Stimulated activated CD4-positive, alpha-beta T cell treated with anti-CD3 and anti-CD28 coated beads, Interleukin-4, amount 100 ng/mL, for 24 hours (primary cell): ENCODE measurements at places on chromosomes 11 and 22.
A peak's percentile ranks its signal among the peaks of the same experiment; 100 is the strongest.

GRCh38 chr11:124625504-124626168, 3.0 kb downstream of the TBRG1 start:
- DNase-seq, result no peak

GRCh38 chr11:117950301-117950700, 21.1 kb upstream of the TMPRSS13 start:
- DNase-seq, result peak; percentile 57

DNA sequence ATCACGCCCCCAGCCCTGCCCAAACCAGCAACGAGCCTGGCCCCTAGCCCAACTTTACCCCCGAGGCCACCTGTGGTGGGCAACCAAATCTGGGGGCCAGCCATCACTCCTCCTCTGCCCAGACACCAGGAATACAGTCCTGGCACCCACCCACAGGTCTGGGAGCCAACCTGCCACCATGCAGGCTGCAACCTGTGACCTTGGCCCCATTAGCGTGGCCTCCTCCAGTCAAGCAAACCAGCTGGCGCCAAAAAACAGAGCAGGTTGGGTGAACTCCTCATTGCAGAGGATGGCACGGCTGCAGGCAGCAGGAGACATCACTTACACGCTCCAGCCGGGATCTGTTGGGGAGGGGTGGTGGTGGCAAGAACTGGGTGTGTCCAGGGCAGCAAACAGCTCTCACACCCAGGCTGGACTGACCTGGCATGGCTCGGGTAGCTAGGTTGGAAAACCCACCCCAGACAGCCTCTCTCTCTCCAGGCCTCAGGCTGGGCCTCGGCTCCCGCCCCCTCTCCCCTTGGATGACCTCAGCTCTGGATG, 65.5 kb upstream of the TCF20 start:
- no peak for DNase-seq

GRCh38 chr11:44243595-44244343, 66.2 kb downstream of the ALX4 start:
- no peak for DNase-seq

- DNase-seq, result no peak
Observed at GRCh38 chr22:25166266-25167040, 33.2 kb upstream of the CRYBB3 start.

- no peak for DNase-seq
Observed at GRCh38 chr11:2694995-2695939, 4.5 kb downstream of the KCNQ1OT1 start.

DNA sequence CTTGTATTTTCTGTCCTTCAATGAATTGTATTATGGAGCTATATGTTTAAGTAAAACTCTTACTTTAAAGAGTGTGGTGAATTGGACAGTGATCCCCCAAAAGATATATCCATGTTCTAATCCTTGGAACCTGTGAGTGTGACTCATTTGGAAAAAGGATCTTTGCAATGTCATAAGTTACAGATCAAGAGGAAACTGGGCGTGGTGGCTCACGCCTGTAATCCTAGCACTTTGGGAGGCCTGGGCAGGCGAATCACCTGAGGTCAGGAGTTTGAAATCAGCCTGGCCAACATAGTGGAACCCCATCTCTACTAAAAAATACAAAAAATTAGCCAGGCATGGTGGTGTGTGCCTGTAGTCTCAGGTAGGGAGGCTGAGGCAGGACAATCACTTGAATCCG, 36.7 kb downstream of the ELF5 start:
- no peak for DNase-seq

DNA sequence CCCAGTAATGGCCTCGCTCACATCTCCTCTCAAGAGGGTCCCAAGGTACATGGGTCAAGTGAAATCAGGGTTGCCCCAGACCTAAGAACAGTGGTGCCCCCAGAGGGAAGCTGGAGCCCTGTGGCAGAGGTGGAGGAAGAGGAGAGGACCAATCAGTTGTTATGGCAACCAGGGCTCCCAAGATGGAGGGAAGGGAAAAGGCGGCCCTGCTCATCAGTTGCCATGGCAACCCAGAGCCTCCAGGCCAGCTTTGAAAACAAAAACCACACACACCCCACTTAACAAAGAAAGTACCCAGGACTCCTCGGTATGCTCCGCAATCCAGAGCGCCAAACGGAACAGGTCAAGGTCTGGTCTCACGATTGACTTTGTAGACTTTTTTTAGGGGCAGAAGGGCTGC, 53.5 kb upstream of the SLC35C1 start:
- no peak for DNase-seq

DNA sequence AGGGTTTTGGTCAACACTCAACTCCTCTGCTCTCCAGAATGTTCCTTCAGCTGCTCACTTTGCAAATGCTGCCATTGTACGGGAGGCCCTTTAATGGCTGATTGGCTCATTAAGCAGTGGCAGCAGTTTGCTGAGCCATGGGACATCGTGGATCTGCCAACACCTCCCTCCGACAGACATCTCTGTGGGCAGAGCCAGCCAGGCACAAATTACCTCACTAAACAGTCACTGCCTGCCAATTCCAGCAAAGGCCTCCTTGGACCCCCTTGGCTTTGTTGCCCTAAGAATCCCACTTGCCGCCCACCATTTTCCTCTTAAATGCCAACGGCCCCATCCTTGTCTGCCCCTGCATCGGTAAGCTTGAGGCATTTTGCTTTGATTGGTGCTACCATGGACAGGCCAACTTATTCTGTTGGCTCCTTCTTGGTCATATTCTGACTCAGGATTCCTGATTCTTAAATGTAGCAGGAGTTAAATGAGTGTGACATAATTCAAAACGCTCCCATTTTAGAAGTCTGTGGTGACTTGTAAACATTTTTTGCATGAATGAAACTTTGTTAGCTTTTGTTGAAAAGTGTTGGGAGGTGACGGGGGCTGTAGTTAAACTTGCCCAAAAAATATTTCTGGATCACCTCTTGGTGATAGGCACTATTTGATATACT, 57.5 kb upstream of the LMO2 start:
- no peak for DNase-seq

DNA sequence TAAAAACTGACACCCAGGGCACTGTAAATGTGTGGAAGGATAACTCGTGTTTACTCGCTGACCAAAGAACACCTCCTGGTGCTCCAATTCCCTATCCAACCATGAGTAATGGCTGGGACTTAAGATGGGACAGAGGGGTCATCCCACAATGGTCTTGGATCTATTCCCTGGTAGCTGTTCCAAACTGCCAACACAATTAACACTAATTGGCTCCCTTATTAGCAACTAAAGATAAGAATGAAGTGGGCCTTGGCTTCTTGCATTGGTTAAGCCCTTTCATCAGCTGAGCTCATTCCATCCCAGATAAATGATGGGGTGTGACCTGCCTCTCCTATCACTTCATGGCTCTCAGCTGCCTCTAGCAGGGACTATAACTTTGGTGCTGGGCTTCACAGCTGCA, 1.5 kb upstream of the SIK3 start:
- no peak for DNase-seq

- no peak for DNase-seq
Observed at GRCh38 chr22:44734278-44734677, 18.1 kb upstream of the ARHGAP8 start.
